Pancreas (tissue), 10 donors: ENCODE measurements at places on chromosomes 11 and 22. TPM values are rescaled to one million over a fixed set of nuclear protein-coding genes. Genes with fewer than 3 reads are reported as not detected.

- H3K4me3 ChIP-seq, result no peak overlapping the region
- no peaks in the 10 kb centered on the region for H3K36me3 ChIP-seq
- H3K27me3 ChIP-seq, result no peaks in the 10 kb centered on the region
- no peaks in the 10 kb centered on the region for H3K4me1 ChIP-seq
- H3K27ac ChIP-seq, result no peak overlapping the region
Measured at GRCh38 chr11:112050721-112051120, 23.1 kb downstream of the PIH1D2 start.

DNA sequence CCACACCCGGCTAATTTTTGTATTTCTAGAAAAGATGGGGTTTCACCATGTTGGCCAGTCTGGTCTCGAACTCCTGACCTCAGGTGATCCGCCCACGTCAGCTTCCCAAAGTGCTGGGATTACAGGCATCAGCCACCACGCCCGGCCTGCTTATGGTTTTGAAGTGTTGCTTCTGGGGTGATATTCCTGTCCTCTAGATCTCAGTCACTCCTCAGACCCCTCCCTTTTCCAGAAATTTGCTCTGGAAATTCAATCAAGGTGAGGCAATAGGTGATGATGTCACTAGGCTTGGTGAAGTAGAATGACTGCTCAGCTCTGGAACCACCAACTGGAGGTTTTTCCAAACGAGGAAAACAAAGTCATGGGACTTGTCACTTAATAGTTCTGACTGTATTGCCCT is 36.6 kb upstream of the CREB3L1 start:
- H3K4me1 ChIP-seq, result peaks cover 13% of the 10 kb centered on the region
- H3K4me3 ChIP-seq, result no peak overlapping the region
- DNase-seq, result no peak
- H3K27me3 ChIP-seq, result no peaks in the 10 kb centered on the region
- no peak overlapping the region for H3K27ac ChIP-seq
- no peaks in the 10 kb centered on the region for H3K36me3 ChIP-seq

- peak overlapping the region; percentile 19 for H3K27ac ChIP-seq
- DNase-seq, result no peak
- no peaks in the 10 kb centered on the region for H3K4me1 ChIP-seq
- no peaks in the 10 kb centered on the region for H3K36me3 ChIP-seq
Measured at GRCh38 chr11:35614939-35615569, 3.2 kb upstream of the FJX1 start.

GRCh38 chr11:66985508-66986177 is 10.5 kb downstream of the C11orf86 start:
- peak overlapping the region; percentile 16 for H3K27ac ChIP-seq

DNA sequence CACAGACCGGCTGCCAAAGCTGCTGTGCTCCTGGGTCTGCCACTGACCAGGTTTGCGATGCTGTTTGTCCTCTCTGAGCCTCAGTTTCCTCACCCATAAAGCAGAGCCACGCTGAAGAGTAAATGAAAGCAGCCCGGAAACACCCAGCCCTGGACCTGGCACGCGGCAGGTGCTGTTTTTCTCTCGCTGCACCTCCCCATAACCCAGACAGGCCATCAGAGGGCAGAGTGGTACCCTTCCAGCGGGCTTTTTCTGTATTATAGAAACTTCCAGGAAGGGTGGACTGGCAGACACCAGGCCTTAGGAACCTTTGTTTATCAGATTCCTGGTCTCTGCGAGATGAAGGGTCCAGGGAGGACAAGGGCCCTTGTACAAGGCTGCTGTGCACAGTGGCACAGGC is 17.9 kb upstream of the FGF19 start:
- peak overlapping the region; percentile 1 for H3K4me3 ChIP-seq
- no peak overlapping the region for H3K27ac ChIP-seq
- no peaks in the 10 kb centered on the region for H3K27me3 ChIP-seq
- H3K4me1 ChIP-seq, result no peaks in the 10 kb centered on the region

DNA sequence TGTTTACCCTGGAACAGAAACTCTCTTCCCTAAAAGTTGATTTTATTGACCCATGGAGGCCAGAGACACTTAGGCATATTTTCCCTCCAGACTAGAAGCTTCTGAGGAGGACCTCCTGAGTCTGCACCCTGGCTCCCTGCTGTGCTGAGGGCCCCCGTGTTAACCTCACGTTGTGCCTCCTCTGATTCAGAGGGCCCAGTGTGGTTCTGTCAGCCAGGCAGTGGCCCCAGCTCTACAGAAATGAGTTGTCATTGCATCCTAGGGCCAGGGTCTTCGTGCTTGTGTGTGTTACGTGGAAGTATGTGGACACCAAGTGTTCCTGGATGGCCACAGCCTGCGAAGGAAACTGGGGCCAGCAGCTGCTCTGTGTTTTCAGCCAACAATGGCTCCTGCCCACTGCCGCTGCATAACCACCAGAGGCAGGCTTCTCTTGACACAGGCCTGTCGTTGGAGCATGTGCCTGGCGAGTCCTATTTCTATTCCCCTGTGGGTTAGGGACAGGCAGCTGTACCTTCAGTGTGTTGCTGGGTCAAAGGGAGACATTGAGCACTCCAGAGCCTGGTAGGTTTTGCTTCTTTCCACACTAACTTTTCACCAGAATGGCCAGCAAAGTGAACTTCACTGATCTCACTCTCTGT is 44.5 kb downstream of the MED15 start:
- no peaks in the 10 kb centered on the region for H3K36me3 ChIP-seq
- H3K27me3 ChIP-seq, result no peaks in the 10 kb centered on the region
- H3K27ac ChIP-seq, result peak overlapping the region; percentile 85
- no peak overlapping the region for H3K4me3 ChIP-seq
- peak; percentile 82 for DNase-seq

DNA sequence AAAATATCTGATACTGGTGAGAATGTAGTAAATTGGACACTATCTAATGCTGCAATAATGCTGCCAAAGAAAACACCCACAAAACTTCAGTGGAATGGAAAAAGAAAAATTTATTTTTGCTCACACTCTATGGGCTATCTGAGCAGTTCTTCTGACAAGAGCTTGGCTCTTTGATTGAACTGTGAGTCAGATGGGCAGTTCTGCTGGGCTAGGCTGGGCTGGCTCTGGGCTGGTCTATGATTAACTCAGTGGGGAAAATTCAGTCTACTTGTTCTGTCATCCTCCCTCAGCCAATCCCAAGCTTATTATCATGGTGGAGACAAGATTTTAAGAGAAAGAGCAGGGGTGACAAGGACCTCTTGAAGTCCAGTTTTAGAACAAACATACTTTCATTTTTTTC is 1404.8 kb downstream of the LRRC4C start:
- no peaks in the 10 kb centered on the region for H3K36me3 ChIP-seq
- H3K4me1 ChIP-seq, result no peaks in the 10 kb centered on the region
- H3K4me3 ChIP-seq, result no peak overlapping the region

DNA sequence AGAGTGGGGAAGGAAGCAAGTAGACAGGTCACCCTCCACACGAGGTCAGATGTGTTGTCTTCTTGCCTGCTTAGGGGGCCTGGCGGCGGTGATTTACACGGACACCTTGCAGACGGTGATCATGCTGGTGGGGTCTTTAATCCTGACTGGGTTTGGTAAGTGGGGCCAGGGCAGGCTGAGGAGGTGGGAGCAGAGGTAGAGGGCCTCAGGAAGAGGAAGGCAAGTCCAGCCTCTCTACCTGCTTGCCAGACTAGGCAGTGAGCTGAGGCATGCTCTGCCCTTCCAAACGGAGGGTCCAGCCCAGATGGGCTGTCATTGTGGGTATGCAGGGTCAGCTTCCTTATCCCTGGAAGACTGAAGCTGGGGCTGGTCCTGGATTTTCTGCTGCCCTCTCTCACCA is 39.9 kb downstream of the SLC5A1 start:
- no peaks in the 10 kb centered on the region for H3K27me3 ChIP-seq
- no peak overlapping the region for H3K27ac ChIP-seq
- H3K4me3 ChIP-seq, result no peak overlapping the region
- H3K4me1 ChIP-seq, result peaks cover 11% of the 10 kb centered on the region
- DNase-seq, result no peak
- no peaks in the 10 kb centered on the region for H3K36me3 ChIP-seq

DNA sequence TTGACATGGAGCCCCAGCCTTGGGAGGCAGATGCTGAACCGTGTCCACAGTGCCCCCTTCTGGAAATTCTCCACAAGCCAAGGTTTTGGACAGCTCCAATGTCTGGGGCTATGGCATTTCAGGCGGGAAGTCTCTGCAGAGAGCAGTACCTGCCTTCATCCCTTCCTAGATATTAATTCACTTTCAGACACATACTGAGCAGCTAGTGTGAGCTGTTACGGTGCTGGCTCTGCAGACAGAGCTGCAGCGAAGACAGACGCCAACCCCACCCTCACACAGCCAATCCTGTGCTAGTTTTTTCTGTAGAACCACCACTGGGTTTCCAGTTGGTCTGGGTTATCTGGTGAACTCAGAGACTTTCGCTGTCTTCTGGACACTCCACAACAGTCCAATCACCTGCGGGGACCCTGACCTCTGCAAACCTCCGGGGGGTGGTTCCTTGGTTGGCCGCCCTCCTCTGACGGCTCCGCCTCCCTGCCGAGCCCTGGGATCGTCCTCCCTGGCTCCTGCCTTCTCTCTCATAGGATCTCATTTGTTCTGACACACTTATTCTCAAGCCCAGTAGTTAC is 9.1 kb downstream of the LMF2 start:
- no peaks in the 10 kb centered on the region for H3K36me3 ChIP-seq
- peak; percentile 75 for DNase-seq
- H3K27me3 ChIP-seq, result no peaks in the 10 kb centered on the region
- H3K4me1 ChIP-seq, result no peaks in the 10 kb centered on the region
- H3K27ac ChIP-seq, result no peak overlapping the region

- H3K4me3 ChIP-seq, result no peak overlapping the region
- H3K36me3 ChIP-seq, result no peaks in the 10 kb centered on the region
- no peak overlapping the region for H3K27ac ChIP-seq
- no peaks in the 10 kb centered on the region for H3K4me1 ChIP-seq
Measured at GRCh38 chr22:32043391-32043790, 330 bp downstream of the SLC5A1 start.

DNA sequence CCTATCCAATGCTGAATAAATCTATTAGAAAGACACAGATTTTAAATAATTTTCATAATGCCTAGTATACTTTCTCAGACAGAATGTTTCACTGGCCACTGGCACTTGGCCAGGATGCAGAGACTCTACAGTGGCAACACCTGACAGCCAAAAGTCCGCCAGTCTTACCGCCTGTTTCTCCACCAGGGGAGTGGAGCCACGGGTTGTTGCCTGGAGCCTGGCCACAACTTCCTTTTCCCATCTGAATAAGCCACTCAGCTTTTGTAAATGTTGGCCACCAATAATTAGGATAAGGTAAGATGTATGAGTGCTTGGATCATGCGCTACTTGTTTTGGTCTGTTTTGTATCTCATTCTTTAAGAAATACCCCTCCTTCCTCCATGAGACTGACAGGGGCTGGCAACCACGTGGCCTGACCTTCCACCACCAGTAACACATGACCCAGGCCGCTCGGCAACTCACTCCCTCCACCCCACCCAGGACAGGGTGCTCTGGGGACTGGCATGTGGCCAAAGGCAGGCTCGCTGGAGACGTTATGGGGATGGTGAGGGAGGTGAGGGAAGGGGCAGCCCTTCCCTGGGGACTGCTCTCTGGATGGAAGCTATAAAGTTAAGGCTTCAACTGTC is 93.0 kb upstream of the BID start:
- H3K27ac ChIP-seq, result no peak overlapping the region
- H3K4me1 ChIP-seq, result no peaks in the 10 kb centered on the region

DNA sequence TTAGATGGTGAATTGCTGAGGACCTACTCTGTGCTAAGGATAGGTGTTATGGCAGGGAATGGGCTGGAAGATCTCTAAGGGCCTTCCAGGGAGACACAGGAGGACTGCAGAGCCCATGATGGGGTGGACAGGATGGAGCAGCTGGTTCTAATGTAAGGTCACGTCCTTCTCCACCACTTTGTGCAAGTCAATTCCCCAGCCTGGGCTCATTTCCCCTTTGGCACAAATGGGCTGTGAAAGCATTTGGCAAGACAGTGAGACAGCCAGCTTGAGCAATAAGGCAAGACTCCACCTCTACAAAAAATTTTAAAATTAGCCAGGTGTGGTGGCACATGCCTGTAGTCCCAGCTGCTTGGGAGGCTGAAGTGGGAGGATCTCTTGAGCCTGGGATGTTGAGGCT is 81.4 kb upstream of the THY1 start:
- H3K27me3 ChIP-seq, result no peaks in the 10 kb centered on the region
- DNase-seq, result no peak
- no peak overlapping the region for H3K27ac ChIP-seq
- H3K36me3 ChIP-seq, result no peaks in the 10 kb centered on the region
- H3K4me3 ChIP-seq, result no peak overlapping the region

GRCh38 chr11:128196235-128196634 is 391.1 kb downstream of the ETS1 start:
- H3K36me3 ChIP-seq, result no peaks in the 10 kb centered on the region
- no peaks in the 10 kb centered on the region for H3K4me1 ChIP-seq
- no peak for DNase-seq
- H3K27ac ChIP-seq, result no peak overlapping the region

- peaks cover 15% of the 10 kb centered on the region for H3K36me3 ChIP-seq
- H3K4me1 ChIP-seq, result no peaks in the 10 kb centered on the region
- no peak overlapping the region for H3K27ac ChIP-seq
- H3K4me3 ChIP-seq, result no peak overlapping the region
- no peak for DNase-seq
Measured at GRCh38 chr11:76480241-76480640, 35.4 kb downstream of the EMSY start.

DNA sequence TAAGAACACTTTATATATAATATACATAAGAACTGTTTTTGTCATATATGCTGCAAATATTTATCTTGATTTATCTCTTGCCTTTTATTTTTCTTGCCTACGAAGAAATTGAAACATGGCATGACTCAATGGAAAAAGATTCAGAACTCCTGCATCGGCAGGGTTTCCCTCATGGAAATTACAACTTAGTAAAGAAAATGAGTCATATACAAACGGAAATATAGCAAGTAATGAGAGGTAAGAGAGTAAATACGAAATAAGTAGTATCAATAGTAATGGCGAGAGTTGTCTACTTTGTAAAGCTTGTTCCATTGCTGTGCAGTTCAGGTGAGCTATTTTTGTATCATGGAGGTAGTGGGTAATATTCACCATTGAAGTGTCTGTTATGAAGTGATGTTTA is 350.4 kb downstream of the DDX10 start:
- H3K36me3 ChIP-seq, result no peaks in the 10 kb centered on the region
- H3K27ac ChIP-seq, result no peak overlapping the region
- no peaks in the 10 kb centered on the region for H3K4me1 ChIP-seq
- no peak overlapping the region for H3K4me3 ChIP-seq
- no peaks in the 10 kb centered on the region for H3K27me3 ChIP-seq

- no peak overlapping the region for H3K27ac ChIP-seq
- no peak overlapping the region for H3K4me3 ChIP-seq
- no peak for DNase-seq
Measured at GRCh38 chr11:28679795-28680468, 571.7 kb downstream of the METTL15 start.

- DNase-seq, result no peak
- no peaks in the 10 kb centered on the region for H3K27me3 ChIP-seq
- no peaks in the 10 kb centered on the region for H3K36me3 ChIP-seq
- no peak overlapping the region for H3K27ac ChIP-seq
- H3K4me3 ChIP-seq, result no peak overlapping the region
Measured at GRCh38 chr11:30565027-30565426, 21.1 kb downstream of the MPPED2 start.

GRCh38 chr11:10414659-10415058 is 40.4 kb upstream of the AMPD3 start:
- H3K4me1 ChIP-seq, result no peaks in the 10 kb centered on the region
- no peak for DNase-seq
- H3K36me3 ChIP-seq, result no peaks in the 10 kb centered on the region
- H3K27me3 ChIP-seq, result no peaks in the 10 kb centered on the region

ACR gene
- total RNA-seq, result 0.40 TPM

PHLDA2 gene
- 0.78 TPM for total RNA-seq

MUC2 gene
- not detected for total RNA-seq

KCTD14 gene
- total RNA-seq, result 16.9 TPM

OR51I1 gene
- 0.28 TPM for total RNA-seq

FAM180B gene
- not detected for total RNA-seq

SEC14L6 gene
- total RNA-seq, result 1.8 TPM

ZNF280A gene
- total RNA-seq, result not detected
